Stimulated activated CD4-positive, alpha-beta T cell treated with anti-CD3 and anti-CD28 coated beads, TNF-alpha, amount 100 ng/mL, for 48 hours (primary cell): ENCODE measurements at places on chromosomes 7 and 10.

DNA sequence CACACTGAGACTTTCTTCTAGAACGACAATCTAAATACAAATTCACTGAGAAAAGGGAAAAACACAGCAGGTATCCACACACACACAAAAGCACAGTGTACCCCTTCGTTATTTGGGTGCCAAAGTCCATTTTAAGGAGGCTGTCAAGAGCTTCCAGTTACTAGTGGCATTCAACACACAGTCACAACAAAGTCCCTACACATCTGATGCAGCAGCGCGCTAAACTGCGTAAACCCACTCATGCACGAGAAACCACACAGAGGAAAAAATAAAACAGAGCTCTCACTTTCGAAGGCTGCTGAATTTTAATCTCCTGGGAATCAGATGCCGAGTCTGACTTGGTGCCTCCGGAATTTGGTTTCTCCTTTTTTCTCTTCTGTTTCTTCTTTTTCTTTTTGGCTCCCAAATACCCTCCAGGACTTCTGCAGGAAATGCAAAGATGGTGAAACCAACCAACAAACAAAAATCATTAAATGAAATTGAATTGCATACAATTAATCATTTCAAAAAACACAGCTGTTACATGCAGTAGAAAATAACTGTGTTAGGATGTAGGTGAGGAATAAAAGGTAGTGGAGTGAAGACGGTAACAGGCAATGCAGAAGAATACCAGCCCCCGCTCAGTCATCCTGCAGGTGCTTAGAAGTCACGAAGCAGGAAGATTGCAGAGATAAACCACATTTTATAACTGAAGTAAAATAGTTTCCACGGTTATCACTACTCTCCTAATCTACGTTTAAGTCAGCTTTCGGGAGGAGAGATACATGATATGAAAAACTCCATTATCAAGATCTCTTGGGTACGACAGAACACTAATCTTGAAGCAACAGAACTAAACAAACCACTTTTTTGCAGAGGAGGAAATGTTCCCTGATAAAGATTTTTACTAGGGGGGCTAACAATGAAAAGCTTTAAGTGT lies 27.1 kb downstream of the NMT2 start:
- peak; percentile 22 for DNase-seq

DNA sequence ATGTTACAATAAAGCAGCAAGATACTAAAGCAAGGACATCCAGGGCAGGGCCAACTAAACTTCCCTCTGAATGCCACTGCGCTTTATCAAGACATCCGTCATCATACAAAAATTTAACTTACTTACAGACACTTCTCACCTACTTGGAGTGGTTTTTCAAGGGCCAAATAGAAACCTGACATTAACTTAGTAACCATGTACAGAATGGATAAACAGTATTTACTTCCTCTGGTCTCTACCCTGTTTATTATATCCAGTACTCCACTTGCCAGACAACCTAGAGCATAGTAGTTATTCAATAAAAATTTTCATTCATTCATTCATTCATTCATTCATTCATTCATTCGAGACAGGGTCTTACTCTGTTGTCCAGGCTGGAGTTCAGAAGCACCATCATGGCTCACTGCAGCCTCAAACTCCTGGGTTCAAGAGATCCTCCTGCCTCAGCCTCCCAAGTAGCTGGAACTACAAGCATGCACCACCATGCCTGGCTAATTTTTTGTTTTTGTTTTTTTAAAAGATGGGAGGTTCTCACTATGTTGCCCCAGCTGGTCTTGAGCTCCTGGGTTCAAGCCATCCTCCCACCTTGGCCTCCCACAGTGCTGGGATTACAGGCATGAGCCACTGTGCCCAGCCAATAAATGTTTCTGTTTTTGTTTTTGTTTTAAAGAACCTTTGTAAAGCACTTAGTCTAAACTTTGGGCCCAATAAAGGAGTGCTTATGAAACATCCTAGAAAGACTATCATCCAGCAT lies 19.0 kb downstream of the SMURF1 start:
- DNase-seq: no peak

- no peak for DNase-seq
Measured at GRCh38 chr10:73916761-73917470, 6.0 kb downstream of the PLAU start.

DNA sequence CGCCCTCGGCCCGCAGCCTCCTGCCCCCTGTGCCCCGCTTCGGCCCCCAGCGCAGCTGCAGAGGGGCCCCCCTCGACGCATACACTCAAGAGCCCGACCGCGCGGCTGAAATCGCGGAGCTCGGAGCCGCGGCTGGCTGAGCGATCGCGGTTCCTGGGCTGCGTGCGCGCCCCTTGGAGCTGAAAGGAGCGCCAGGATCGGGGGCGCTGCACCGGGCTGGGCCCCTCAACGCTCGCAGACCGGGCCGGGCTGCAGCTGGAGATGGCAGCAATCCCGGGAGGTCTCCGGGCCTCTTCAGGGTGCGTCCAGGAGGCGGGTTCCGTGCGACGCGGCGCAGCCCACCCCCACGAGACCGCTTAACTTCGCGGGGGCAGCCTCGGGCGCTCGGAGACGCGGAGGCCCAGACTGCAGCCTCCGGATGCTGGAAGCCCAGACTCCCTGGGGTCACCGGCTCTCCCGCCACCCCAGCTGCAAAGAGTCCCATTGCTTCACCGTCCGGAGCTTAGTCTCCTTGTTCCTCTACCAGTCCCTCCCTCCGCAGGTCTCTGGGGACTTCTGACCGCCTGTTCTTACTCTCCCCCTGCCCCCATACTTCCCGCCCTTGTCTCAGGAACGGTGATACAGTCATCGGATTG lies 73.0 kb upstream of the LRRC4 start:
- DNase-seq: no peak

- DNase-seq: no peak
Measured at GRCh38 chr10:124728830-124729661, 15.1 kb downstream of the FAM53B start.

DNA sequence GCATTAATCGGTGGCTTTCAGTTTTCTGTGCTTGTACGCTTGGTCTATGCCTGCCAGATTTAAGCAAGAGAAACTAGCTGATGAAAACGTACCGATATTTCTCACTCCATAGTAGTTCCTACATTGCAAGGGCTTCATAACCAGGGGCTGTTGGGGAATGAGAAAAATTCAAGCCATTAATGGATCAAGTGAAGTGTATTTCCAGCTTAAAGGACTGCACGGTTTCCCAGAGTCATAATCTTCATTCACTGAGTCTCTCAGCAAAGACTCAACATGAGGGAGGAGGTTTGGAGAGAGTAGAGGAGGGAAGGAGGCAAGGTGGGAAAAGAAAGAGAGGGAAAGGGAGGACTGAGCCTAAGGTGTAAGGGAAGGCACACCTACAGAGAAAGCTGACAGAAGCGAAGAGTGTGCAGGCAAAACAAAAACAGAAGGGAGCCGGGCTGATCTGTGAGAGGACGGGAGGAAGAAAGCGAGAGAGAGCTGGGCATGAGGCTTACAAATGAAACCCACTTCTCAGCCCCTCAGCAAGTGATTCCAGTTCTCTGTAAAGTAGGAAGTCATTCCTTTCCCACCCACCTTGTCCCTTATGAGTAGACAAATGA lies 625 bp downstream of the GIMAP2 start:
- no peak for DNase-seq

GRCh38 chr10:73113551-73113950 lies 3.3 kb downstream of the NUDT13 start:
- no peak for DNase-seq

- no peak for DNase-seq
Measured at GRCh38 chr7:88316456-88316855, 9.8 kb upstream of the STEAP4 start.

DNA sequence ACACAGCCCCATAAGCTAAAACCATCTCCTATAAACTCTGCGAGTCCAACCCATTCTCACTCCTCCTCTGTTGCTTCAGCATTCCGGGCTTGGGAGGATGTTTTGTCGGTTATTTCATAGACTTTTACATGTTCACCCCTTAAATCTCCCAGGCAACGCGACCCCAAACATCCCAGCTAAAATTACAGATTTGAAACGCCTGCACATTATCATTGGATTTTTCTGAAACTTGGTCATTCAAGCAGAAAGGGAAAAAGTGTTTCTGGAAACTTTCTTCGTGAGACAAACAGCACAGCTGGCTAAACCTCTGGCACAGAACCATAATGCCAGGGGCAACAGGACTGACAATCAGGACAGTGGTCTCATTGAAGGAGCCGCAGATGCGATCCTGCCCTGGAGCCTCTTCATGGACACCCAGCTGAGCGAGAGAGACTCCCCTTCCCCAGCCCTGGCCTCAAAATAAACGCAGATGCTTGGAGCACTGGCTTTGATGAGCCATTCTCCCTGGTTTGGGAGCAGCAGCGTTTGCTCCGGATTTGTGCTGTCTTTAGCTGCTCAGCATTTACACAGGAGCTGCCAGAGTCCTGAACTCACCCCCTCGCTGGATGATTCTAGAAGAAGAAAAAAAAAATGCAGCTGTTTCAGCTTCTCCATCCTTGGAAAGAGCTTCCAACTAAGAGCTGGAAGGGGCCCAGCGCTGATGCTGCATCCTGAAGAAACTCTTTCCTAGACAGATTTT lies 30.1 kb downstream of the AFAP1L2 start:
- no peak for DNase-seq

GRCh38 chr7:116810267-116811116 lies 51.9 kb upstream of the CAPZA2 start:
- no peak for DNase-seq

DNA sequence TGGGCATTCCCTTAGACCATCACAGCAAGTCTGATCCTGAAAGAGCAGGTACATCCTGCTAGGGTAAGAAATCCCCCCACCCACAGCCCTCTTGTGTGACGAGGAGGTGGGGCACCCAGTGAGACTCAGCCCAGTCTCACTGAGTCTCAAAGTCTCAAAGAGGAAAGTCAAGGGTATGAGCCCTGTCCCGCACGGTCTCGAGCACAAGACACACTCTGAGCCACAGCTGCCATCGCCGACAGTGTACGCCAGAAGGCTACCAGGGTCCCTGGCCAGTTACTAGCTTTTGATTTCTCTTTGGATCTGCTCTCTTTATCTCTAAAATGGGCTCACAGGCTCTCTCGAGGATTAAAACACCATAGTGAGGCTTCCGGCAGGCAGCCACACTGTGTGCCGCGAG lies 190.2 kb downstream of the TNS3 start:
- DNase-seq: no peak

GRCh38 chr7:2499181-2499580 lies 20.4 kb upstream of the LFNG start:
- DNase-seq: no peak

DNA sequence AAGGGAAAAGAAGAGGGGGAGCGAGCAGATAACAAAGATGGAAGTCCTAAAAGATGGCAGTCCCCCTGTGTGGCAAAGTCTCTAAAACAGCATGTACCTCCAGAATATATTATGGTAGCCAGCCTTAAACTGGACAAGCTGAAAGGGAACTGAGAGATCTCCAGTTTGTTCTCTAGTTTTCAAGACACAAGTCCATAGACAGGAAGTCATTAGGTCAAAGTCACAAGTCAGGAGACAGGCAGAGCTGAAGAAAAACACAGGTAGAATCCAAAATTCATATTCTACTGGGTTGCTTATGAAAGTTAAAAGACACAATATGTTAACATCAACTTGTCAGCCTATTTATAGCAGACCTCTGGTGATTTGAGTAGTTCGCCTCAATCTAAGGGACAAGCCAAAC lies 38.7 kb downstream of the FAM107B start:
- DNase-seq: no peak

GRCh38 chr7:91633013-91633441 lies 247.5 kb downstream of the MTERF1 start:
- DNase-seq: no peak

DNA sequence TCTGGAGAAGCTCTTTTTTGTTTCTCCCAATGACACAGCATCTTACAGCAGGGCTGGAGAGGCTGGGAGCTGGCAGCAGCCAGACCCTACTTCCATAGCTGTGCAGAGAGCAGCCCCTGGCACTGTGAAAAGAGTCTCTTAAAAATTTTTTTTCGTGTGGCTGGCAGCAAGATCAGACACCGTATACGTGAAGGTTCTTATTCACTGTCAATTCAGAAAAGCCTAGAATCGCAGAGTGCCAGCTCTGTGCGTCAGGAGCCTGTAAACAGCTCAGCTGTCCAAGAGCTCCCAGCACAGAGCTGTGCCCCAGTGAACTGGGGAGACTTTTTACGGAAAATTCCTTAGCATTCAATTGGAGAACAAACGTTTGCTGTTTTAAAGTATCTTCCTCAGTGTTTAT lies 6.5 kb downstream of the BAG3 start:
- DNase-seq: no peak

DNA sequence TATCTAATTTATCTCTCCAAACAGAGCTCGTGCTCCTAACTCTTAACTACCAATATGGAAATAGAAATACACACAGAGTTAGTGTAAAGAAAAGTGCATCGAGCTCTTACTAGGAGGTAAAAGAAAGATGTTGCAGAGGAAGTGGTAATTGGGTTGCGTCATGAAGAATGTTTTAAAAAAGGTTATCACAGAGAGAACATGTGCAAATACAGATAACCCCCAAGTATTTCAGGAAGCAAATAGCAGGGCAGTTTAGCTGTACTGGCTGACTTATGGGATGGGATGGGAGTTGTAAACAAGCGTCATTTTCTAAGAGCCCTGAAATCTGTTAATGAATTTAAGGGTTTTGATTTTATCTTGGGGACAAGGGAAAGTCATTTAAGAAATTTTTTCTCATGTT lies 153.9 kb downstream of the AGMO start:
- no peak for DNase-seq

- no peak for DNase-seq
Measured at GRCh38 chr7:145875267-145875666, 241.3 kb upstream of the CNTNAP2 start.
